ENCODE measurements at places on chromosomes 4 and X.

DNA sequence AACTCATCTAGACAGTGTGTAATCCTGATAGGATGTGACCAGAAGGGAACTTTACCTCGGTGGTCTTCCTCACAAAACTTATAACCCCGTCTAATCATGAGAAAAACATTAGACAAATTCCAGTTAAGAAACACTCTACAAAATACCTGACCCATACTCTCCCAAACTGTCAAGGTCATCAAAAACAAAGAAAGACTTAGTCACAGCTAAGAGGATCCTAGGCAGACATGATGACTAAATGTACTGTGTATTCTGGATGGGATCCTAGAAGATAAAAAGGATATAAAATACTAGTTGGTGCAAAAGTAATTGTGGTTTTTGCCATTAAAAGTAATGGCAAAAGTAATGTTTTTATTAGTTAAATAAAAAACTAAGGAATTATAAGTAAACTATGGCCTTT lies 81.6 kb downstream of the DTHD1 start:
- no peak for DNase-seq

DNA sequence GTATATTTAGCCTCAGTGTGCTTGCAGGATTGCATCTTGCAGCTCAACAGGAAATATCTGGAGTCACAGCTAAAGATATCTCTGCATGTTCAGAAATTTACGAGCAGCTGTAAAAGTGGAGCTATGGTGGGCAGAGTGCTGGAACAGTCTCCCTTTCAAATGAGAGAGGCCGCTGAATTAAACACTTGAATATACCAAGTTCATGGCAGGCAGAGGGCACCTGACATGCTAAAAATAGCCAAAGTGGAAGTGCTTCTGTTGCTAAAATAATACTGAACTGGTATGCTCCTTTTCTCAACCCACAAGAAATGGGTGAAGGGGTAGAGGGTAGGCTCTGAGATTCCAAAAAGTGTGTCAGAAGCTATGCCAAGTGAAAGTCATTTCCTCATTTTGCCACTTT lies 98.1 kb downstream of the MGST2 start:
- DNase-seq: no peak

- DNase-seq: peak; percentile 66
These were observed at the start of gene PCDH10 for GRCh38 chr4:133148690-133149363. Gene PCDH10 (plus strand): TSS chr4:133149294. CDS start chr4:133150141, 847 bp downstream.

DNA sequence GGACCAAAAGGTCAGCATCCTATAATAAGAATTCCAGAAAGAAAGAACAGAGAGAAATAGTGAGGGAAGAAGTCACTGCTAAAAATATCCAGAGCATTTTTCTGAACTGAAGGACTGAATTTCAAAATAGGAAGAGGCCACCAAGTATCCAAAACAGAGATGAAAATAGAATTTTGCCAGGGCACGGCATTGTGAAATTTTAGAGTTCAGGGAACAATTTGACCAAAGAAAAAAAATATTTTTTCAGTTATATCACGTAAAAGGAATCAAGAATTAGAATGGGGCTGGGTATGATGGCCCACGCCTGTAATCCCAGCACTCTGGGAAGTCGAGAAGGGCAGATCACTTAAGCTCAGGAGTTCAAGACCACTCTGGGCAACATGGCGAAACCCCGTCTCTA lies 65.4 kb downstream of the FGFBP1 start:
- DNase-seq: no peak

DNA sequence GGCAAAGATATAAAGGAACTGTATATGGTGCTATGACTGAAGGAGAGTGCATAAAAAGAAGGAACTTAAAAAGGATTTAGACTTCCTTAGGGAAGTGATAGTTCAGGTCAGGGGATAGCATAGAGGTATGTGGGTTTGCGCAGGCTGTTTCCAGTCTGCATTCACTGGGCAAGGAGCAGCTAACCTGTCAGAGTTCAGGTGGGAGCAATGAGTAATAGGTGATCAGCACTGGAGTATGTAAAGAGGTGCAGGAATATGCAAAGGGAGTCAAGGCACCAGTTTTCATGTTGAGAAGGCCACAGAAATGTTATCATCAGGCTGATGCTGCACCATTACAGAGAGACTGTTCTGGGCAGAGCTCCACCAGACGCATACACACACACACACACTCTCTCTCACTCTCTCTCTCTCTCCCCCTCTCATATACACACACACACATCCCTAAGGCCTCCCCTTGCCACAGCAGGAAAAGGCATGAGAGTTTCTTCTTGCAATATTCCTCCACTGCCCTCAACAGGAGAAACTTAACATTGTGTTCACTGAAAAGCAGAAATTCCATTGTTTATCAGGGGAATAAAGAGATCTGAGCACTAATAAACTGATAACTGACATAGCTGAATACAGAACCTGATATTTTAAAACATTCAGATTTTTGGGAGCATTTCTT lies 256.4 kb upstream of the GRID2 start:
- DNase-seq: no peak

- no peak for DNase-seq
These were observed 2015.9 kb downstream of the PCDH7 start for GRCh38 chr4:32735856-32736590.

GRCh38 chrX:136185401-136186022 lies 38.2 kb downstream of the FHL1 start:
- no peak for DNase-seq

DNA sequence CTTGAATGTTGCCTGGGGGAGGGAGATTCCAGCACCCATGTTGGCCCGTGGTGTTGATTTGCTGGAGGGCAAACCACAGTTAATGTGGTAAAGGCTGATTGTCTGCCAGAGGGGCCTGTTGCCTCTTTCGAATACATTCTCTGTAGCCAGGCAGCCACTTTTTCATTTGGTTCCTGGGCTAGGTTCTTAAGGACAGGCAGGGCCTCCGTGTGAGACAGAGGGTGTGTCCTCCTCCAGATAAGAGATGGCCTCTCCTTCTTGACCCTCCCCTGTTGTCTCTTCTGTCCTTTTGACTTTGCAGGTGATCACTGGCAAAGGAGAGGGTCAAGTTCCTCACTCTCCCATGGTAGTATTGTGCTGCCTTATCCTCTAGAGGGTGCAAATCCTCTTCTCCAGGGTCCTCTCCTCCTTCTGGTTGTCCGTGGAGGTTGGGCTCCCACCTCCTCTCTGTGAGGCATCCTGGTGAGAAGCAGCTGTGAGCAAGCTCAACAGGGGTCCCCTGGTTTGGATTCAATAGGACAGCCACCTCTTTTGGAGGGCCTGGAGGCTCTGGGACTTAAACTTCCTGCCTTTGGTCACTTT lies 44.9 kb downstream of the ZNF182 start:
- DNase-seq: peak; percentile 11

DNA sequence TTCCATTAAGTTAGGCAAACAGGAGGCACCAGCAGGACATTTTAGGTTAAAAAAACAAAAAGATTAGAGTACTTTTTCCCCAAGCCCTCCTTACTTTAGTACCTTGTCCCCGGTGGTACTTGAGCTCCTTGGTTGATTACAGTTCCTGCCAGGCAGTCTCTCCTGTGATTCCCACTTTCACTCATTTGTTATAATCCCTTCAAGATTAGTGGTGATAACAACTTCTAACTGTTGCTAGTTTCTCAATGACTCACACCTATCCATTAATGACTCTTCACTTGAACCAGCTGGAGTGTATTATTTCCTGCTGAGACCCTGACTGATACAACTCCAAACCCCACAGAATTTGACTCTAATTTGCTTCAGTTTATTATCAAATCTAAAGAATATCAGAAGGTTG lies 765.0 kb upstream of the DIAPH2 start:
- no peak for DNase-seq

GRCh38 chr4:8502371-8502770 lies 61.8 kb downstream of the TRMT44 start:
- no peak for DNase-seq

GRCh38 chr4:137705171-137705783 lies 173.0 kb upstream of the PCDH18 start:
- no peak for DNase-seq

GRCh38 chr4:176882206-176882605 lies 89.5 kb upstream of the VEGFC start:
- no peak for DNase-seq

DNA sequence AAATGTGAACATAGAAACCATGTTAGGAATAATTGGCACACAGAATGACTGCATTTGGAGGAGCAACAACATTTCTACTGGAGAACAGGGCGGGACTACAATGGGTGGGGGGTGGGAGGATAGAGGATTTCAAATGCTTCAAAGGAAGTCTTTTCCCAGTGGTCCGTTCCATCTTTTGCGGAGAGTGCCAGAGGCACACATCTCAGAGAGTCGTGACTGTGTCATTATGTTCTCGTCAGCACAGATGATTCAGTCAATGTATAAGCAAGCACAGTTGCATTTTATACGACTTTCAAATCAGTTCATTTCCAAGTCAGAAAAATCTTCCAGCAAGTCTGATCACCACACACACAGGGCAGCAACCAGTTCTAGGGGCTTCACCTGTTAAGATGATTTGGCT lies 22.7 kb upstream of the GPR50 start:
- DNase-seq: no peak

- no peak for DNase-seq
These were observed 57.6 kb downstream of the CCDC160 start for GRCh38 chrX:134294548-134294947.

DNA sequence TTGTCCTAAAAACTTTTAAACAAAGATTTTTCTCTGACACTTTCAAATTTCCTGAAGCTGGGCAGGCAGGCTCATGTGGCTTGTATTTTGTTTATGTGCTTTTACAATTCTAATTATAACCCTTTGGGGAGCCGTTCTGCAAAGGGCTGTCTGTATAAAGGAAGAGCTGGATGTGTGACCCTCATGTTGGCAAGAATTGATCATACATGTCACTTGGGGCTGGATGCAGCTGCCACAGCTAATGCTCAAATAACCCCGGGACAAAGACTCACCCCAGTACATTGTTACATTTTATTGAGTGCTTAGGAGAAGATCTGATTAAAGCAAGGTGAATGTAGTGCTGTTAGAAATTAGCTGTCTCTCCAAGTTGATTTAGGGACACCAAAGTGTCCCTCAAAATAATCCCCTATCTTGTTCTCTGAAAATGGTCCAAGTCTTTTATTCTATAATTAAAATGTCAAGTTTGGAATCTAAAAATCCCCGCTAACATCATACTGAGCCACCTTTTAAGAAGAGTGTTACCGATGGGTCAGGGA lies 13.0 kb upstream of the DAPP1 start:
- no peak for DNase-seq

GRCh38 chrX:153032397-153033118 lies 23.7 kb upstream of the PNMA3 start:
- DNase-seq: peak; percentile 71

- no peak for DNase-seq
These were observed 236.0 kb upstream of the VCX3A start for GRCh38 chrX:6770936-6771335.

Measured in stimulated activated CD4-positive, alpha-beta T cell treated with anti-CD3 and anti-CD28 coated beads, Interleukin-15, amount 100 ng/mL, for 24 hours (primary cell).